Activated CD4-positive, alpha-beta T cell treated with anti-CD3 and anti-CD28 coated beads, Interleukin-2, amount 10 ng/mL, durations not matched to agents 24 days and 14 days (primary cell): ENCODE measurements at places on chromosomes 16 and 17. TPM values are rescaled to one million over a fixed set of nuclear protein-coding genes. Genes with fewer than 3 reads are reported as not detected.

DNA sequence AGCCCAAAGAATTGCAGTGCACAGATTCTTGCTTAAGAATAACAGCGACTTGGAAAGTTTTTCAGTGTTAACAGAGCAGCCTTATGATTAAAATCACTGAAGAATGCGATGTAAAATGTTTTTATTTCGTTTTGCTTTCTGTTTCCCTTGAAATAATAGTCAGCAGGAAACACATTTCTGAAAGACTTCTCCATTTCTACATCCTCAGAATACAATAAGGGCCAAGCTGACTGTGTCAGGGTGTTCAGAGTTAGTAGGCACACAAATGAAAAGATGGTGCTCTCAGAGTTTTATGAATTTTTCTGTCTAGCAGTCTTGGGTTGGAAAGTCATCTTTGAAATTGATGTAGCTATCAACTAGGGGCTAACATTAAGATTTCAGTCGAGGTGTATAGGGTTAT is 582.9 kb upstream of the RBFOX1 start:
- no peak overlapping the region for H3K27ac ChIP-seq
- no peaks in the 10 kb centered on the region for H3K27me3 ChIP-seq
- H3K4me3 ChIP-seq = no peak overlapping the region
- no peaks in the 10 kb centered on the region for H3K4me1 ChIP-seq

- H3K4me3 ChIP-seq = no peak overlapping the region
- H3K27me3 ChIP-seq = no peaks in the 10 kb centered on the region
Observed at GRCh38 chr17:69677130-69677529, 262.6 kb downstream of the MAP2K6 start.

DNA sequence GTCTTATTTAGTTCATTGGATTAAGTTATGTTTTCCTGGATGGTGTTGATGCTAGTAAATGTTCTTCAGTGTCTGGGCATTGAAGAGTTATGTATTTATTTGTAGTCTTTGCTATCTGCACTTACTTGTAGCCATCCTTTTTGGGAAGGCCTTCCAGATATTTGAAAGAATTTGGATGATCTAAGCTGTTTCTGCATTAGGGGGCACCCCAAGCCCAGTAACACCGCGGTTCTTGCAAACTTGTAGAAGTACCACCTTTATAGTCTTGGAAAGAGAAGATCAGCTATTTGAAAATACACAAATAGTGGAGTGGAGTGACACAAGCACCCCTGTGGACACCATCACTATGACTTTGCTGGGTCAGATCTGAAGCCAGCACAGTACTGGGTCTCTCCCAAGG is 175.9 kb upstream of the KIF2B start:
- H3K4me3 ChIP-seq = no peak overlapping the region
- H3K4me1 ChIP-seq = no peaks in the 10 kb centered on the region
- DNase-seq = no peak
- no peaks in the 10 kb centered on the region for H3K36me3 ChIP-seq
- no peaks in the 10 kb centered on the region for H3K27me3 ChIP-seq

- H3K4me1 ChIP-seq = peaks cover 74% of the 10 kb centered on the region
- peak overlapping the region; percentile 100 for H3K27ac ChIP-seq
- H3K4me3 ChIP-seq = peak overlapping the region; percentile 91
- H3K27me3 ChIP-seq = no peaks in the 10 kb centered on the region
- peak; percentile 89 for DNase-seq
Observed at GRCh38 chr17:58344791-58345157, 7.2 kb downstream of the SUPT4H1 start.

- H3K36me3 ChIP-seq = no peaks in the 10 kb centered on the region
- peaks cover 4% of the 10 kb centered on the region for H3K27me3 ChIP-seq
- no peak overlapping the region for H3K4me3 ChIP-seq
- no peak for DNase-seq
- no peak overlapping the region for H3K27ac ChIP-seq
Observed at GRCh38 chr17:44770166-44770925, 11.6 kb downstream of the ADAM11 start.

GRCh38 chr17:9668517-9668916 is 23.2 kb downstream of the USP43 start:
- H3K27ac ChIP-seq = no peak overlapping the region
- H3K36me3 ChIP-seq = no peaks in the 10 kb centered on the region
- DNase-seq = no peak

DNA sequence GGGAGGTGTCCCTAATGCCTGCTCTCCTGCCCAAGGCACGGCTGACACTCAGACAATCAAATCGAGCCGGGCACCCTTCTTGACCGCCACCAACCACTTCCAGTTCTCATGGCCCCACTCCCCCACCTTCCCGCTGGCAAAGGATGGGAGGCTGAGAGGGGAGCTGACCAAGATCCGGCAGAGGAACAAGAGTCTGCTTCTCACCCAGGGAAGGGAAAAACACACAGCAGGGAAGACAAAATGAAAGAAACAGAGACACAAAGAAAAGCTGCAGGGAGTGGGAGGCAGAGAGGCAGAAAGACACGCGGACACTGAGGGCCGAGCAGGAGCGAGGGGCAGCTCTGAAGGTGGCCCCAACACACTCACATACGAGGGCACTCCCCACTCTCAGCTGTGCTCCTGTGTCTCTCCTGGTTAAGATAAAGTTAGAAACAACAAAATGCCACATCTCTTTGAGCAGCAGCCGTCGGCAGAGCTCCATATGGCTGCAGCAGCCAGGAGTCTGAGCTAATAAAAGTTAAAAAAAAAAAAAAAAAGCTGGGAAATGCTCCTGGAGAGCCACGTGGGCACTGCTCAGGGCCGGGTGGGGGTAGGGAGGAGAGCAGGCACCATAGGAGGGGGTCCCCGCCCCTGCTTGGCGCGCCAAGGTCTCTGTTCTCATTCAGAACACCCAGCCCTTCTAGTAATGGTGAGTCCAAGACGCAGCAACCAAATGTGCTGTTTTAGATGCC is 7.4 kb downstream of the LRRC75A start:
- no peak overlapping the region for H3K27ac ChIP-seq
- DNase-seq = no peak
- H3K4me3 ChIP-seq = no peak overlapping the region
- H3K27me3 ChIP-seq = peaks cover 5% of the 10 kb centered on the region
- no peaks in the 10 kb centered on the region for H3K36me3 ChIP-seq

The TMEM204 gene
- 19.9 and 20.8 TPM in 2 replicates for total RNA-seq

The KRTAP9-8 gene
- not detected in 2 replicates for total RNA-seq

The EFCAB5 gene
- 0.21 and 0.28 TPM in 2 replicates for total RNA-seq

The DPEP1 gene
- not detected in 2 replicates for total RNA-seq

The FLII gene
- 266 and 275 TPM in 2 replicates for total RNA-seq

The USP43 gene
- 0.05 TPM in 1 of 2 replicates, not detected in the other for total RNA-seq

The AHSP gene
- not detected in 2 replicates for total RNA-seq
